ENCODE measurements at places on chromosomes 5 and 9.

GRCh38 chr9:84670138-84671041 is 861 bp downstream of the NTRK2 start:
- peak; percentile 55 for DNase-seq

GRCh38 chr9:18785604-18786003 is 247.4 kb downstream of the SAXO1 start:
- DNase-seq, result no peak

- no peak for DNase-seq
These were observed 116.2 kb downstream of the DIRAS2 start for GRCh38 chr9:90526386-90526785.

- no peak for DNase-seq
These were observed 26.9 kb downstream of the SRD5A1 start for GRCh38 chr5:6659941-6660684.

DNA sequence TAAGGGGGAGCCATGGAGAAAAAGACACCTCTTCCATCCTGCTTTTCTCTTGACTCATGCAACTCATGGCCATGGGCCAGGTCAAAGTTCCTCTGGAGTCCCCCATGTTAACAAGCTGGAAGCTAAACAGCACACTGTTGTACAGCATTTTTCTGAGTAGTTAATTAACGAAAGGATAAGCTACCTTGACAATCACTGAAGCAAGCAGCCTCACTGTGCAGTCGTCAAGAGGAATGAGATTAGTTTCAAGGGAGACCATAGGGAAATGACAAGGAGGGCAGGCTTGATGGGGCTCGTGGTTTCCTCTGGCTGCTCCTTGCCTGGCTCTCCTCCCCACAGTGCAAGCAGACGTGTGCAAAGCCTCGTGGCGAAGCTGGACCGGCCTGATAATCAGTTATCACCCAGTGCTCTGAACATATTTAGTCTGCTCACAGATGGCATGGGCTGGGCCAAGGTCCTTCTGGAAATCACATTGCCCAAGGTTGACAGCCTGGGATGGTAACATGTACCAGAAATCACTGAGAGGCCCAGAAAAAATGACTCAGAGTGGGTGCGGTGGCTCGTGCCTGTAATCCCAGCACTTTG is 209.5 kb downstream of the SLIT3 start:
- no peak for DNase-seq

- DNase-seq, result no peak
These were observed 133.5 kb upstream of the RAPGEF1 start for GRCh38 chr9:131873335-131873734.

DNA sequence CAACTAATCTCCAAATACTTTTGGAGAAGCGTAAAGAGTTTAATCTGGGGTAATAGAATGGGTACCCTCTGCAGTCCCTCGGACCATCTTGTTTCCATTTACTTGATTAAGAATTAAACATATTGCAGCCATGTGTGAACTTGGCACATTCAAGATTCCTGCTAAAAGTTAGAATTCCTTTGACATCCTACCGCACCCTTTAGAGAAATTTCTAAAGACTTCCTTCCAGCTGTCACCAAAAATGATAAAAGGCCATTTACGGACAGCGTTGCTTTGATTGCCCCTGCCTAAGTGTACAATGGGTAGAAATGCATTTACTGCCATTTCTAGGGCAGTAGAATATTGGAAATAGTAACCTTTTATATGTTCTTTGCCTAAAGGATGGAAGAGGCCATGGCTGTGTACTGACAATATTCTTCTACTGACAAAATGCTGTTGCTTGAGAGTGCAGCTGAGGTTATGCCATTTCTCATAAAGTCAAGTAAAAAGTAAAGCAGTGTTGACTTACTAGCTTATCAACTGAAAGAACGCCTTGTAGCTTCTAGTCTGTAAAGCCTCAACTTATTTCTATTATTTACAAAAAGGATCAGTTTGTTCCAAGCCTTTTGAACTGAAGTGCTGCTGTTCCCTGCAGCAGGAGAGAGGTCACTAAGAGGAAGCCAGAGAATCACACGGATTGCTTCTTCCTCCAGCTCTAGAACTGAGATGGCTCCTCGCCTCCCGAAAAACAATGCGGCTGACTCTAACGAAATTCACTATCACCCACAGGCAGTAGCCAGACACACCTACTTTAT is 139.8 kb upstream of the BASP1 start:
- no peak for DNase-seq

DNA sequence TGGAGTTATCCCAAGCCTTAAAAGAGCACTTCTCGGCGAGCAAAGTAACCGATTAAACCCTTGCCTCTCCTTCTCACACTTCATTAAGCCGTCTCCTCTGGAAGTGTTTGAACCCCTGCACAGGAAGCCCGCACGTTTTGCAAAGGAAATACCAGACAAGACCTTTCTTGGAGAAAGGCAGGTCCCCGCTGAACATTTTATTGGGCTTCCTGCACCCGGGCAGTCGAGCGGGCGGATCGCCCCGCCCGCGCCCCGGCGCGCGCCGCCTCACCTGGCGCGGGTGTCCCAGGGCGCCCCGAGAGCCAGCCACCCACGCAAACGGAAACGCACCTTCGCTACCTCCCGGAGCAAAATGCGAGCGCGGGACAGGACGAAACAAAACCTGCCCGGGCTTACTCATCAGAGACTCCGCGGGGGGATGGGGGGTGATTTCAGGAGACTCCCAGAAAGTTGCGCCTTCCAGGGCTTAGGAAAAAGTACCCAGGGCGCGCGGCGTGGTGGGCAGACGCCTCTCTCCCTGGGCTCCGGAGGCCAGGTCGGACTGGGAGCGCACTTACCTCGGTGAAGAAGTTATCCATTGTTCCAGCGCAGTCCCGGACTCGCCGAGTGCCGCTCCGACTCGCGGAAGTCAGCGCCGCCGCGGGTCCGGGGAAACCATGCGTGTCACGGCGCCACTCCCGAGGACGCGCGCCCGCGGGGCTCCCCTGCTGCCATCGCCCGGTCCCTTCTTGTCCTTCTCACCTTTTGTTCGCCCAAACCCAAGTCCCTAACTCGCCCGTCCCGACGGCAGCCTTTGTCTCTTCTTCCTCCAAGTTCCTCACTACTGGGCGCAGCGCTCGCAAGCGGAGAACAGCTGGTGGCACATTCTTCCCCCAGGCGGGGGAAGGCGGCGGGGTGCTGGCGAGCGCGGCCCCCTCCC is 598 bp downstream of the MYO10 start:
- DNase-seq, result no peak

DNA sequence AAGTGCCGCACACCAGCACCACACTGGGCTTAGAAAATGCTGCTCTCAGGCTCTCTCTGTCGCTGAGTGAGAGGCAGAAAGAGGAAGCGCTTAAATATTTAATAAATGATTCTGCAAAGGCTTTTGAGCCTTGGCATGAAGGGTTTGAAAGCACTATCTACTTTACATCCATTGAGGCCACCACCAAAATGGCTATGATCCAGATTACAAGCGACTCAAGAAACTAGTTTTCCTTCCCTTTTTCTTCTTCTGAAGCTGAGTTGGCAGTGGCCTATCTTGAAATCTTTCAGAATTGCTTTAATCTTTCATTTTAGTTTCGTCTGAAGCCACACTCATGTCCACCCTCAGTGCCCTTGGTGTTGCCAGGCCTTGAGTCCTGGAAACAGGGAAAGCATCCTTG is 59.5 kb downstream of the EBF1 start:
- DNase-seq, result no peak

DNA sequence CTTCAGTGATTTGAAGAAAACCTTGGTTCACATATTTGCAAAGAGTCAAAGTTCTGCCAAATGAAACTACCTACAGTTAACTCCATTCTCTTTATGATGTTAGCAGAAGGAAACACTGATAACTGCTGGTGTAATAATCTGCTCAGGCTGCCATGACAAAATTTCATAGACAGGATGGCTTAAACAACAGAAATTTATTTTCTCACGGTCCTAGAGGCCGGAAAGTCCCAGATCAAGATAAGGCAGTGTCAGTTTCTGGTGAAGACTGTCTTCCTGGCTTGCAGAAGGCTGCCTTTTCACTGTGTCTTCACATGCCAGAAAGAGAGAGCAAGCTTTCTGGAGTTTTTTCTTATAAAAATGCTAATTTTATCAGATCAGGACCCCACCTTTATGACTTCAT is 102.4 kb upstream of the PARP8 start:
- DNase-seq, result no peak

DNA sequence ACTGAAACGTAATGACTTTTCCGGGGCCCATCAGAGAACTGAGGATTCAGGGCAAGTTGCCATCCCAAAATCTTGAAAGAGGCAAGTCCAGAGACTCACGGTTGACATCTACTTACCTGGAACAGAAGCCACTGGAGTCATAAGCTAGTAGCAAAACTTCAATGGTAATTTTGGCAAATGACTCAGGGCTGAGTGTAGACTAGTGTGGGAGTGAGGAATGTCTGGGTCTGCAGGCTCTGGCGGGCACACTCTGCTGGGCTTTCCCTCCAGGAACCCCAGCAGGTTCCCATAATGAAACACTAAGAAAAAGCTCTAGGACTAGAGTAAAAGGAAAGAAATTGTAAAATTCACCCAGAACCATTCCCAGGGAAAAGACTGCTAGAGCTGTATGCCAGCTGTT is 122.9 kb upstream of the NFIL3 start:
- no peak for DNase-seq

- no peak for DNase-seq
These were observed 493.0 kb upstream of the WWC1 start for GRCh38 chr5:167798448-167798847.

DNA sequence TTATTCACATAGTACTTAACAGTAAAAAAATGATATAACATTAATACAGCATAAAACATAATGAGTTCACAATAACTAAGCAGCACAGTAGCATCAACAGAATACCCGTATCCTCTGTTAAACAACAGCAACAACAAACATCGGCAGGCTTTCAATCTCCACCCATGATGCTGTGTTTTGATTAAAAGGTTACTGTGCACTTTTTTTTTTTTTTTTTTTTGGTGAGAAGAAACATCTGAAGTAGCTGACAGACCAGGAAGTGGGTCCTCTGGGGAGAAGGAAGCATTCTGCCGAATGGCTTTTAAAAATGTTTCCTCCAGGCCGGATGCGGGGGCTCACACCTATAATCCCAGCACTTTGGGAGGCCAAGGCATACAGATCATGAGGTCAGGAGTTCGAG is 282.3 kb downstream of the EPB41L4A start:
- no peak for DNase-seq

- peak; percentile 45 for DNase-seq
These were observed 359.1 kb upstream of the ADAMTSL1 start for GRCh38 chr9:18114559-18115475.

- no peak for DNase-seq
These were observed 80.5 kb downstream of the SH3RF2 start for GRCh38 chr5:146016764-146017484.

Data from putamen (tissue), 1 donor.